CD4-positive, CD25-positive, alpha-beta regulatory T cell (primary cell): ENCODE measurements at places on chromosomes 6 and 20. TPM values are rescaled to one million over a fixed set of nuclear protein-coding genes. Genes with fewer than 3 reads are reported as not detected.

DNA sequence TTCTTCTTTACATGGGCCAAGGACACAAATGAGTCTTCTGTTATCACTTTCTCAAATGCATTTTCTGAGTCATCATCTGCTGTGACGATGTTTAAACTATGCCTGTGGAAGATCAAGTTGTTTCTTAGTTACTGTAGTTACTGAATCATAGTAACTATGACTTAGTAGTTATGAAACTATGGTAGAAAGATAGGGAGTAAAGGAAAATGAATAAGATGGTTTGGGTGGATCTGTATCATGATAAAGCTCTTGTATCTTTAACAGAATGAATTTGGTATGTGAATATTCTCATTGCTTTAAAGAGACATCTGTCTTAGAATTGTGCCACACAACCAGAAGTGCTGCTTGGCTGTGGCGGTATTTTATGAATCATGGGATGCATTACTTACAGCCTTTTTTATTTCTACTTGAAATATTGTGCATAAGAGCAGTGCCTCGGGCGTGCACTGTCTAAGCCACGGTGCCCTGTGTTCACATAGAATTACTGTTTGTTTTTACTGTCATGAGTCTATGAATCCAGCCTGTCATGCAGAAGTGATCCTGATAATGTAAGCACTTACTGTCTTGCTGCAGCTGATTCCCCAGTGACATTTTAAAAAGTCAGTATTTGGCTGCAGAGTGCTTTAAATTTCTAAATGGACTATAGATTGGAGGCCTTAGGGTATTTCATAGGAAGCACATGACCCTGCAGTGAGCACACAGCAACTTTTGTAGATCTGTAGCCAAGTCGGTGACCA is 215.2 kb downstream of the TMEM242 start:
- DNase-seq: peak; percentile 4

- DNase-seq: no peak
Measured at GRCh38 chr6:55822815-55823214, 52.6 kb downstream of the BMP5 start.

GRCh38 chr6:142306736-142307135 is 4.9 kb downstream of the ADGRG6 start:
- DNase-seq: no peak

DNA sequence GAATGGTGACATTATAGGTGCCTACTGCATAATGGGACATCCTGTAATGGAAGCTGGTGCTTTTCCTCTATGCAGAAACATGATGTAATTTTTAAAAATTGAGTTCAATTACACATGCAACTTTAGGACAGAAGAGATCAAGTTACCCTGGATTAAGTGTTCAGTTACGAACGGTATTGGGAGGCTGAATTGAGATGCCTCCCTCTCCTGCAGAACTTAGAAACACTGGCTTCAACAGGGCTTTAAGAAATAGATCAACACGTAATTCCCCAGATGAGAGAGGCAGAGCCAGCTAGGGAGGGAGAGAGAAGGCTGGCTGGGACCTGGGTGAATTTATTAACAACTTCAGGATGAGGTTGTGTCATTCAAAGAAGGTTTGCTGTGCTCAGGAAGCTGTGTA is 232.8 kb downstream of the CDH26 start:
- DNase-seq: no peak

GRCh38 chr6:31697555-31697954 is 5.6 kb downstream of the ABHD16A start:
- no peak for DNase-seq

GRCh38 chr6:166693880-166694279 is 66.8 kb upstream of the RPS6KA2 start:
- DNase-seq: no peak

DNA sequence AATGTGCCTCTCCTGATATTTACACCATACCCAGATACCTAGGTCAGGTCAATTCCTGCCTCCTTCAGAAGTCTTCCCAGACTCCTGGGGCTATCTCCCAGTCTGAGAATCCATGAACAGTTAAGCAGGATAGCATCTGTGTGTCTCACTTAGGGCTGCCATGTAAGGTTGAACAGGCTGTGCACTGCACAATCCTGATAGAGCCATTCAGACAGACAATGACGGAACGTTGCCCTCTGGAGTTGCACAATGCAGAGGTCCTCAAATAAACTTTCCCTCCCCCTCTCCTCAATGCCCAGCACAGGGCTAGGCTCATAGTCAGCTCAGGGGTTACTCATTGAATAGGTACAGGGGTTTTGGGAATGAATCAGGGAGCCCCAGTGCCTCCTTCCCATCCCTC is 89.7 kb downstream of the CD40 start:
- DNase-seq: no peak

DNA sequence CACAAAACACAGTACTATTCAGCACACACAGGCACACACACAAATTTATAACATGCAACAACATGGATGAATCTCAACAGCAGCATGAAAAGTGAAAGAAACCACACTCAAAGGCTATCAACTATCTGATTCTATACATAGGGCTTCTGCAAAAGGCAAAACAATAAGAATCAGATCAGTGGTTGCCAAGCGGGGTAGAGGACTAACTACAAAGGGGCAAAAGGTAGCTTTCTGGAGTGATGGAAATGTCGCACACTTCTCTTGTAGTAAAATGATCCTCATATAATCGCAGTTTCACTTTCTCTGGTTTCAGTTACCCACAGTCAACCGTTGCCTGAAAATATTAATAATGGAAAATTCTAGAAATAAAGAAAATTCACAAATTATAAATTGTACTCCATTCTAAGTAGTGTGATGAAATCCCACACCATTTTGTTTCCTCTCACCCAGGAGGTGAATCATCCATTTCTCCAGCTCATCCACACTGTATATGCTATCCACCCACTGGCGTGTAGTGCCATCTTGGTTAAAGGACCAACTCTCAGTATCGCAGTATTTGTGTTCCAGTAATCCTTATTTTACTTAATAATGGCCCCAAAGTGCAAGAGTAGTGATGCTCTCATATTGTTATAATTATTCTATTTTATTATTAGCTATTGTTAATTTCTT is 12.8 kb upstream of the PLN start:
- no peak for DNase-seq

GRCh38 chr6:110831405-110831804 is 16.1 kb upstream of the CDK19 start:
- no peak for DNase-seq

DNA sequence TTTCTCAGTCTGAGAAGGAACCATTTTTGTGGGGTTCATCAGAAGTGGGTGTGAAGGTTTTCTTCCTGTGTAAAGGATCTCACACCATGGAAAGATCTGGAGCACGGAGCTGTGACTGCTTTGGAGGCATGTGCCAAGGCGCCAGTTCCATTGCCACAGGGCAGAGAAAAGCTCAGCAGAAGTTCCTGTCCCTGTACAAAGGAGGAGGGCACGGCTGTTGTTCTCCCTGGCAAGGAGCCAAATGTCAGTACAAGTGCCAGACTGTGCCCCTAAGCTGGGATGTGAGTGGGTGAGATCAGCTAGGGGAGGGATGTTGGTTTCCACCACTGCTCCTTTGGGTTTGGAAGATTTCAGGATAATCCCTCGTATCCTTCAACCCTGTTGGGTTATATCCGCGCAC is 117.3 kb downstream of the CRYBG1 start:
- no peak for DNase-seq

DNA sequence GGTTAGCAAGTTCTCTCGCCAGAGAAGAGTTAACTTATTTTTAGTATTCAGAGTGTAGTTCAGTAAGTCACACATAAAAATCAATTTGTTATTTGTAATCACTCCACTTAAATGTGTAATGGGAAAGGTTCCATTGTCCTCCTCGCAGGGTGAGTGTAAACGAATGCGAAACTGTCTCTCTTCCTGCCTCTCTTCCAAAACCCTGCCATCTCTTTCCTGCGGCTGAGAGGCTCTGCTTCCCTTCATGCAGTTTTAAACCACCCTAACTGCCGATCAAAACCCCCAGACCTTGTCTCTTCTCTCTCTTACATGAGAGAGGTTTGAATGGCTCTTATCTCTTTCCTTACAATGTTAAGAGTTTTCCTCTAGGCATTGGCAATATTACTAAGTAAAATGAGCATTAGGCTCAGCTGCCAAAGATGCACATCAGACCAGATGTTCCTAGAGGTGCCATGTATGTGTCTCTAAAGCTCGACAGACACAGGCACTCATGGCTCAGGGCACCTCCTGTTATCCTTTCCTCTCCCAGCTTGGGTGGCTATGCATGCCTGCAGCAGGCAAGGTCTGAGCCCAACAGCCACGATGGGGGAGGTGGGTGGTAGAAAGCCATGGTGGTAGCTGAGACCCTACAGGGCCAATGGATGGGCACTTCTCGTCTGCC is 91.2 kb downstream of the JARID2 start:
- no peak for DNase-seq

DNA sequence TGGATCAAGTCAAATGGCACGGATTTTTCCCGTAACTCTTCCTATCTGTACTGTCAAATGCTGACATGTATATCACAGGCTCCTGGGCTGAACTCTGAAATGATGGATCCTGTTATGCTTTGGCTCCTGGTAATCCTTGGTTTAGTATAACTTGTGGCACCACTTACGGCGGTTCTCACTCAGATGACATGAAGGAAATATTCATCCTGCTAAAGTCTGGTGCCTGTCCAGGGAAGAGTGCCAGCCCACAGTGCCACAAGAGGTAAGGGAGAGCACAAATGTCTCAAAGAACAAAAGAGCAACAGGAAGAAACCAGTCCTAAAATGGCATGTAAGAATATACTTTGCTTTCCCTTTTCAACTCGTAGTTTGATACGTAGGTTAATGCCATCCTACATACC is 93.1 kb upstream of the TAB2 start:
- no peak for DNase-seq

GRCh38 chr6:130183271-130184222 is 39.2 kb downstream of the SAMD3 start:
- DNase-seq: peak; percentile 73

DNA sequence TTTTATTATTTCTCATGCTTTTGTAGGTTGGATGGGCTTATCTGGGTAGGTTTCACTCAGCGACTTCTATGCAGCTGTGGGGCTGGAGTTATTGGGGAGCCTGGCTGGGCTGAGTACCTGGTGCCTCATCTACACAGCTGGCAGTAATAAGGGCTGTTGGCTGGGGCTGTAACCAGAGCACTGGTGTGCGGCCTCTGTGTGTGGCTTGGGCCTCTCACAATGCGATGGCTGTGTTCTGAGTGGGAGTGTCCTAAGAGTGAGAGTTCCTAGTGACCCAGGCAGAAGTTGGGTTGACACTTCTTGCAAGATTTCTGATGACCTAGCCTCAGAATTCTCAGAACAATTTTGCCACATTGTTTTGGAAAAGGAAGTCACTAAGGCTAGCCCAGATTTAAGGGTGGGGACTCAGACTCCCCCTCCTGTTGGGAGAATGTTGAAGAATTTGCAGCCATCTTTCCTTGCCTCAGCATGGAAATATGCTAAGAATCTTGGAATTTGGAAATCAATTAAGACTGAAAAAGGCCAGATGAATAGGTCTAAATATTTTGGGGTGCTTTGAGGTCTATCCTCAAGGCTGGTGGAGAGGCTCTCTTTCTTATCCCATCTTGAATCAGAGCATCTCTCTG is 158.8 kb downstream of the SCP2D1 start:
- no peak for DNase-seq

DNA sequence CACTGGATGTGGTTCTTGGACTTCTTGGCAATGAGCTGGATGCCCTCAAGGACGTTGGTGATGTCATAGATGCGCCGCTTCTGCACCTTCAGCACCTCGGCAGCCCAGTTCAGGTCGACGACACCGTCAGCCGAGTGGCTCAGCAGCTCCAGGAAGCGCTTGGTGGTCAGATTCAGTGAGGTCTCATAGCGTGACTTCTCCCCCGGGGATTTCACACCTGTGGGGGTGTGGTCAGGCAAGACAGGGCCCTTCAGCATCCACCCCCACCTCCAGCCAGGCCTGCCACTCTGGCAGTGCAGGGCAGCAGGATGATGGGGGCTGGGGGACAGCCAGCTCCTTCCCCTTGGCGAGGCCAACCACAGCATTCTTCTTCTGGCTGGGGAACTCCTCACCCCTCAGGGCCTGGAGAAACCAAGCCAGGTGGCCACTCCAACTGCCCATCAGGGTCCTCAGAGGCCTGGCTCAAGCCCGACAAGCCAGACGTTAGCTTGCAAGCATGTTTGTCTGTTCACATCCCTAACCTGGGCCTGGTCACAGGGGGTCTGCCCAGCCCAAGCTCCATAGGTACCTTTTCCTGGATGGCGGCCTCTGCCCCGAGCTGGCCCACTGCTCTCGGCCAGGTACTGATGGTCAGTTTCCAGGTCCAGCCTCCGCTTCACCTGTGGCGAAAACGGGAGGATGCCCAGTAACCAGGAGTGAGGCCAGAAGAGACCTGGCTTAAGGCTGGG is 5.7 kb upstream of the NECAB3 start:
- peak; percentile 83 for DNase-seq

- no peak for DNase-seq
Measured at GRCh38 chr6:132948889-132949288, 134.5 kb downstream of the RPS12 start.

- no peak for DNase-seq
Measured at GRCh38 chr6:119830069-119830468, 480.5 kb upstream of the MAN1A1 start.

GRCh38 chr6:112899541-112899940 is 552.4 kb downstream of the RFPL4B start:
- no peak for DNase-seq

GRCh38 chr20:37365760-37366638 is 20.1 kb downstream of the SRC start:
- DNase-seq: no peak

- DNase-seq: no peak
Measured at GRCh38 chr20:43210901-43211300, 21.2 kb upstream of the PTPRT start.

DNA sequence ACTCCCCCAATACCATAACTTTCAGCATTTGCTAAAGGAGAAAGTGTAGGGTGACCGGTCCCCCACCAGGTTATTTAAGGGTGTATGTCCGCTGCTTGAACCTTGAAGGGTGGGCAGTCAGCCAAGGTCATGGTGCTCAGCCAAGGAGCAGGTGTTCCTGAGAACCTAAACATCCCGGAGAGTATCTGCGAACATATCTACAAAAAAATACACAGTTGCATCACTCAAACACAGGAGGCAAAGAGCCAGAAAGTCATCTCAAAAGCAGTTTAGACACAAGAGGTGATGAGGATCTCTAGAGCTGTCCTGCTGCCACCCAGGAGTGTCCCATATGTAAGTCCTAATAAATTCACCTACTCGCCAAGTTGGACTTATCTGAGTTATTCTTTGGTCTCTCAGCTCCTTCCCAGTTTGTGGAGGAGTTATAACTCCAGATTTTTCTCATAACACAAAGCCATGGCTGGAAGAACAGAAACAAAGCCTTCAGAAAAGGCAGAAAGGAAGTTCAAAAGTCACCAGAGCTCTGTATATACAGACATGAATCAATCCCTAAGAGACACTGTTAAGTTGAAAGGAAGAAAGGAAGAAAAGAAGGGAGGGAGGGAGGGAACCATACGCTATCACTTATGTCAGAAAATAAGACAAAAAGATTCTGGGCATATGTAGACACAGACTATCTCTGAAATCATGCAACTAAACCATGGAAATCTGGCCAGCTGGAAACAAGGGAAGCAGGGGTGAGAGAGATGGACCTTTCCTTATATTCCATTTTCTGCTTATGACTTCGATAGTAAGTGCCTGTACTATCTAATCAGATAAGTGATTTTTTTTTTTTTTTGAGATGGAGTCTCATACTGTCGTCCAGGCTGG is 11.3 kb downstream of the MBOAT1 start:
- DNase-seq: no peak

Gene MACROD2
- not detected for polyA plus RNA-seq

Gene LY6G6F
- polyA plus RNA-seq: not detected

Gene TOX2
- 2.0 TPM for polyA plus RNA-seq

Gene PDYN
- not detected for polyA plus RNA-seq

Gene ELOVL2
- not detected for polyA plus RNA-seq

Gene ZC2HC1B
- polyA plus RNA-seq: not detected

Gene RAET1E
- polyA plus RNA-seq: not detected

Gene KIAA0408
- polyA plus RNA-seq: not detected

Gene HDGFL1
- polyA plus RNA-seq: not detected

Gene PAX1
- polyA plus RNA-seq: not detected
